ENCODE measurements at places on chromosomes 3 and 15.

DNA sequence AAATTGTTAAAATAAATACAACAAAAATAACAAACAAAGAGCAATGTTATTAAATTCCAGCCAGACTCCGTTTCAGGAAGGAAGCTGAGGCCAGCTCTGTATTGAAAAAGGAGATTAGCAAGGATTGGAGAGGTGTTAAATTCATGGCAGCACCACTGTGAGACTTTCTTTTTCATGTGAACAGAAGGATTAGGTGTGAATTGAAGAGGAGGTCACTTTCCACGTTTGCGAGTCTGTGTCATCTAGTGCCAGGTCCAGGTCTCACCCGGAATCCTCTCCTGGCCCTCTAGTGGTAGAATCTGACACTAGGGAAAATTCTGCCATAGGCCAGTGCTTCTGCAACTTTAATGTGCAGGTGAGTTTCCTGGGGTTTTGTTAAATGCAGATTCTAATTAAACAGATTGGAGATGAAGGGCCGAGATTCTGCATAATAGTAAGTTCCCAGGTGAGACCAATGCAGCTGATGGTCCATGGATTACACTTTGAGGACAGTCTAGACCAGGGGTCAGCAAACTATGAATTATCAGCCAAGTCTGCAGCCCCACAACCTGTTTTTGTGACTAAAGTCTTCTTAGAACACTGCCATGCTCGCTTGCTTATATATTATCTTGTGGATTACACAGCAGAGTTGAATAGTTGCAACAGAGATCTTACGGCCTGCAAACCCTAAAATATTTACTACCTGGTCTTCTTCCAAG lies 9.2 kb upstream of the SLC6A1 start:
- DNase-seq, result no peak

DNA sequence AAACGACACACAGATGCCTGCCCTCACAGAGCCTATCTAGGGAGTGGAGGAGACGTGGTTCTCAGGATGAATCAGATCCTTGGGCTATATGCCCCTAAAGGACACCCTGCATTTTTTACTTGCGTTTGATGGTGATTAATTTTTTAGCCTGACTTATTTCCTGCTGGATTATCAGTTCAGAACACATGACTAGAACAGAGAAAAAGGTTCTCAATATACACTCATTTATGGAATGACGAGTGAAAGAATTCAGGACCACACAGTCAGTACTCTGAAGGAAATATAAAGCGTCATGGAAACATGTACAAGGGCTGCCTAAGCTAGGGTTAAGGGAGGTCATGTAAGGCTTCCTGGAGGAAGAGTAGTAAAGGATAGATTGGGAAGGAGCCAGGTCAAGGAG lies 121.8 kb downstream of the SSR3 start:
- DNase-seq, result no peak

GRCh38 chr15:87498560-87498959 lies 758.0 kb downstream of the NTRK3 start:
- DNase-seq, result no peak

GRCh38 chr15:41011055-41011815 lies 58.0 kb downstream of the CHAC1 start:
- DNase-seq, result no peak

- no peak for DNase-seq
These were observed 35.2 kb downstream of the U2SURP start for GRCh38 chr3:143036557-143036956.

DNA sequence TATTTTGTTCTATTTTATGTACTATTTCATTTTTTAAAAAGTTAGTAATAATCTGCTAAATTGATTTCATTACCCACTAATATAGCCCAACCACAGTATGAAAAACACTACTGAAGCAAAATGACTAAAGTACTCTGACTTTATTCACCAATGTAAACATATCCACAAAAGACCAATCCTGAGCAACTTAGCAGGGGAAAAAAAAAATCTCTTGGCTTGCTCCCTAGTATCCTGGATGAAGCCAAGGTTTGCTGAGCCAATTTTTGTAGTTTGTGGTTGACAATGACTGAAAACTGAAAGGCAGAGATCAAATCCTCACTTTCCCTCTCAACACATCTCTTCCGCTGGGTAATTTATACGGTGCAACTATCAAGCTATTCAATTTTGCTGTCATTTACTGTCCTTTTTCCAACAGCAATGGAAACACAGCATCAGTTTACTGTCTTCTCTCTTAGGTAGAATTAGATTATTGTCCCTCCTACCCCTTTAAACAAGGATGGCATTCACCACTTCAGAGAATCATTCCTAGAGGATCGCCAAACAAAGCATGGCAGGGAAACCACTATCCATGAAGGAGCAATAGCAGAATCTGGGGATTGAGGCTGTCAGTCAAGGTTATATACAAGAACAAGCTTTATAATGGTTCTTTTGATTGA lies 149.7 kb downstream of the THRB start:
- no peak for DNase-seq

- no peak for DNase-seq
These were observed 226.3 kb upstream of the MRPL3 start for GRCh38 chr3:131728898-131729642.

DNA sequence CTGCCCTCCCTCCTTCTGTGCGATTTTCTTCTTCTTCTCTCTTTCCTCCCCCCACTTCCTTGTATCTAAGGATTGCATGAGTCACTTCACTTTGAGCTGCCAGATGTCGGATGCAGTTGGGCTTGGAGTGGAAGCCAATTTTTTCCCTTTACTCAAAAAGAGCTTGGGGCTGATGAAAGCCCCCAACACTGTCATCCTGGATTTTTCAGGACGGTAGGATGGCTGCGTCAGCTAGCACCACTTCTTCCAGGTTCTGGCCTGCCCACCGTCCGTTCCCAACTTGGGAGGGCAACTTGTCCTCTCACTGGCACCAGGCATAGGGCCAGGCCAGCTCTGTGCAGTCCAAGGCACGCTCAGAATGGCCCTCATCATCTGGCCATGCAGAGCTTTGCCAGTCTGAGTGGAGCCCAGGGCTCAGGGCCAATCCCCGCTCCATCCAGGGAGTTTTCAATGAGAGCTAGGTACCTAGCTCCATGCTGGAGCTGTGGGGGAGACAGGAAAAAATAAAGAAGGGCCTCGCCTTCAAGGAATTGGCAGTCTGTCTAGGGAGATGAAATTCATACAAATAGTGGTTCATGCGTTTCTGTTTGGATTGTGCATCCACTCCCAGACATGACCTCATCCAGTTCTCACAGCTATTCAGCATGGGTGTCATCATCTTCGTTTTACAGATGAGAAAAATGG lies 47.7 kb upstream of the INSYN1 start:
- DNase-seq, result no peak

- no peak for DNase-seq
These were observed 169.4 kb downstream of the TBC1D2B start for GRCh38 chr15:77907824-77908751.

- DNase-seq, result no peak
These were observed 409.0 kb downstream of the OTOL1 start for GRCh38 chr3:161905520-161906132.

DNA sequence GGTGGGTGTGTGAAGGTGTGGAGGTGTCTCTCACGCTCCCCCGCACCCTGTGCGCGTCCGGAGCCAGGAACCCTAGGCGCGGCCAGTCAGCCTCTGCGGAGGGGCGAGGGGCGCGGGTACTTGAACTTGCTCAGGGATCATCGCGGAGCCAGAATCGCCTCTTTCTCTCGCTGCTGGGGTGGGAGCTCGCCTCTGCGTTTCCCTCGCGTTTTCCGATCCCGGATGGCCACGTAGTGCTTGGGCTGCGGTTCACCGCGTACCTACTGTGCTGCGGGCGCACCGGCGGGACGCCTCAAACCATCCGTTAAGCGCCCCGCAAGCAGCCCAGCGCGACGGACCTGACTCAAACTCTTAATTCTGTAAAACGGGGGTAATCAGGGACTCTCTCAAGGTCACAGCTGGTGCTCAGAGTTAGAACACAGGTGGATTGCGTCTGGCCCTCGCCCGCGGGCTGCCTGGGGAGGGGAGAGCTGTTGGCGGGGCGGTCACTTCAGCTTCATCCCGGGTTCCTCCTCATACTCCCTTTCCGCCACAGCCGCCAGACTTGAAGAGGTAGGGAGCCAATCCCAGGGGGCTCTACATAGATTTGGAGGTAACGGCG lies 686 bp downstream of the MYRIP start:
- no peak for DNase-seq

All from activated T-helper 1 cell treated with Interleukin-2 at 50 U/mL for 16 hours (primary cell).